EH (cell line): ENCODE measurements at places on chromosomes 7 and 10.

GRCh38 chr10:129894698-129895097 lies 69.4 kb downstream of the EBF3 start:
- no peak for DNase-seq

GRCh38 chr7:475425-475728 lies 44.3 kb downstream of the PDGFA start:
- no peak for DNase-seq

DNA sequence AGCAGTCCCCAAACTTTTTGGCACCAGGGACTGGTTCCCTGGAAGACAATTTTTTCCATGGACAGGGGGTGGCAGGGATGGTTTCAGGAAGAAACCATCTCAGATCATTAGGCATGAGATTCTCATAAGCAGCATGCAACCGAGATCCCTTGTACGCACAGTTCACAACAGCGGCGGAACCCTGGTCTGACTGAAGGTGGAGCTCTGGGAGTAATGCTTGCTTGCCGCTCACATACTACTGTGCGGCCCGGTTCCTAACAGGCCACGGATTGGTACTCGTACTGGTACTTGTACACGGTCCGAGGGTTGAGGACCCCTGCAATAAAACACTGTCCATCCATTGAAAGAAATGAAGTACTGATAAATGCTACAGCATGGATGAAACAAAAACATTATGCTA lies 32.8 kb downstream of the MKRN1 start:
- no peak for DNase-seq

DNA sequence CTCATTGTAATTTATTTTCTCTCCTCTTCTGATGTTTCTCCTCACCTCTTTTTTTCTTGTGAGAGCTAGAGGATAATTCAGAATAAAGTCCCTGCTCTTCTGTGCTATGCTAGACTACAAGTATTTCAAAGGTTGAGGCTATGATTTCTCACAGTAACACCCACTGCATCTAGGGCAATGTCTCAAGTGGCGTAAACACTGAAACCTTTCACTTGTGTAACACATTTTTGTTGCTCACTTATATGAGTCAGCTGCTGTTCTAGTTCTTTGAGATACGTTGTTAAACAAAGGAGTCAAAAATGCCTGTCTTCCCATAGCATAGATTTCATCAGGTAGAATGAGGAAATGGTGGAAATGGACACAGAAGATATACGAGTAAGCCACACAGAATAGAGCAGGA lies 305.1 kb upstream of the PITRM1 start:
- DNase-seq = peak; percentile 48

GRCh38 chr7:133330085-133330484 lies 77.2 kb downstream of the EXOC4 start:
- no peak for DNase-seq

- DNase-seq = no peak
These were observed 14.8 kb downstream of the NPS start for GRCh38 chr10:127563718-127564553.

DNA sequence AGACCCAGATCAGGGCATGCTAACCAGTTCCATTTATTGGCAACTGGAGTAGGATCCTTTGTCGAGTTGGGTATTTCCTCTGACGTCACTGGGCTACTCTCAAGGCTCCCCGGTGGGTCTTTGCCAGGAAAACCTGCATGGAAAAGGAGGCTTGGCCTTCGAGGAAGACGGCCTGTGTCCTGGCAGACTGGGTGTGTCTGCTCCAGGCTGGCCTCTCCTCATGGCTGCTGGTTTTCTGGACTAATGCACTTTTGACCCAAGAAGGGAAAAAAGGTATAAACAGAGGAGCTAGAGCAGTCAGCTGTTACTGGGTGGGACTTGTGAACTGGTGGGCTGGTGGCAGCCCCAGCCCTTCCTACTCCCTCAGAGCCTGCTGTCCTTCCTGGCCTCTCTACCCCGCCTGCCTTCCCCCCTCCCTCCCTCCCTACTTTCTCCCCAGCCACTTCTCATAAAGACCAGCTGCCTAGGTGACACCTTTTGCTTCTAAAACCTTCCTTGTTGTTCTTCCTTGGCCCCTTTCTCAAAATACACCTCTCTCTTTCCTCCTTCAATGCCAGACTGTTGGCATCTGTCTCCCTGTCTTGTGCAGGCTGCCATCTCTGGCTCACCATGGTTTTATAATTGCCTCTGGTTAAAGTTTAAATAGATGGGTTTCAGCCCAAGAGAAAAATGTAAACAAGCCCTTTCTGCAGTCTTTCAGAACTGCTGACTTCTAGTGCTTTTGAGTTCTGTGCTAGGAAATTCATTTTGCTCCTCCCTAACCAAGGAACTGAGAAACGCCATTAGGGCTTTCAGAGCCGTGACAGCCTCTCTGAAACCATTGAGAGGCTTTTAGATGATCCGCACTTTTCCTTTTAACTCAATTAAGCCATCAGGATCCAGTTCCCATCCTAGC lies 101.8 kb upstream of the MKLN1 start:
- DNase-seq = peak; percentile 52

DNA sequence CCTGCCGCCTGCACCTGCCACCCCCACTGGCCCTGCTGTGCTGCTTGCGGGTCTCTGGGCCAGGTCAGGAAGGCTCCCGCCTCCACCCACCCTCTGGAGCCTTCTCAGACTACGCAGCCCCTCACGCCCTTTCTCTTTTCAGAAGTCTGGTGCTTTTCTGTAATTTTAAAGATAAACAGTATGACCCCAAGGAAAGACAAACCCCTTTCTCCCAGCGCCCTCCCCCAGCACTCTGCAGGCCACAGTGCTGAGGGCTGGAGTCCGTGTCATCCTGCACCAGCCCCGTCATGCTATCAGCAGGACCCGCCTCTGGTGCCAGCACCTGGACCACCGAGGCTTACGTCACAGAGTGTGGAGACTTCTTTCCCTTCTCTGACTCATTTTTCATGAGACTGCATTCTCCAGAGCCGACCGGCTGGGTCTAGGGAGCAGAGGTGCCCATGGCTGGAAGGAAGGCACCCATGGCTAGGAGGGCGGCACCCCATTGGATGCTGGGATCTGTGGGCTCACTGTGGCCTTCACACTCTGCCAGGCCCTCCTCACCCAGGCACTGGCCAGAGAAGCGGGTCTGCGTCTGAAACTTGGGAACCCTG lies 53.4 kb downstream of the CFAP46 start:
- DNase-seq = no peak

DNA sequence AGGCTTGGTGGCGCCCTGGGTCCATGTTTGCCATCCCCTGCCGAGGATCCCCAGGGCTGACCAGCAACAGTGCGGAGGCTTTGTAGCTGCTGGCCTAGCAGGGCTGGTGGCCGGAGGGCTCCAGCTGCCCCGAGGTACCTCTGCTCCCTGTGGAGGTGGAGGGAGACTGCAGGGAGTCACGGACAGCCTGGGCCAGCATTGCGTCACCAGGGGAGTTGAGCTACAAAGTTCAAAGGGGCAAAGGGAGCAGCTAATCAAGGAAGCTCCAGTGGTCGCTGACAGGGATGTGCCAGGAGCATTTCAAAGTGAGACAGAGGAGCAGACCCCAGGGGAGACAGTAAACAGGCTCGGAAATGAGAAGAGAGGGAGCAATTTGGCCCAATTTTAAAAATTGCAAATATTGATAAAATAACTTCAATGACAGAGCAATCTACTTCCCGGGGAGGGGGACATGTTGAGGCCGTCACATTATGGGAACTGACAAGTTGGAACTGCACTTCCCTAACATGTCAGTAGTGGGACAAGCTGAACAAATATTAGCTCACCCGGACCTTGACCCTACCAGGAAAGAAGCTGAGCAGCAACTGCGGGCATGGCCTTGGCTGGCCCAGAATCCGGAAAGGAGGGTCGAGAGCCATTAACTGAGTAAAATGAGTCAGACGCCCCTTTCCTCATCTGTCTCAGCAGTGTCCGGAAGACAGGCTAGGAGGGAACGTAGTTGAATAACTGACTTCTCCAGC lies 39.4 kb downstream of the BTBD16 start:
- no peak for DNase-seq

GRCh38 chr10:131082201-131082850 lies 229.2 kb downstream of the TCERG1L start:
- DNase-seq = no peak

- DNase-seq = no peak
These were observed 138.9 kb upstream of the AHR start for GRCh38 chr7:17159500-17160037.

DNA sequence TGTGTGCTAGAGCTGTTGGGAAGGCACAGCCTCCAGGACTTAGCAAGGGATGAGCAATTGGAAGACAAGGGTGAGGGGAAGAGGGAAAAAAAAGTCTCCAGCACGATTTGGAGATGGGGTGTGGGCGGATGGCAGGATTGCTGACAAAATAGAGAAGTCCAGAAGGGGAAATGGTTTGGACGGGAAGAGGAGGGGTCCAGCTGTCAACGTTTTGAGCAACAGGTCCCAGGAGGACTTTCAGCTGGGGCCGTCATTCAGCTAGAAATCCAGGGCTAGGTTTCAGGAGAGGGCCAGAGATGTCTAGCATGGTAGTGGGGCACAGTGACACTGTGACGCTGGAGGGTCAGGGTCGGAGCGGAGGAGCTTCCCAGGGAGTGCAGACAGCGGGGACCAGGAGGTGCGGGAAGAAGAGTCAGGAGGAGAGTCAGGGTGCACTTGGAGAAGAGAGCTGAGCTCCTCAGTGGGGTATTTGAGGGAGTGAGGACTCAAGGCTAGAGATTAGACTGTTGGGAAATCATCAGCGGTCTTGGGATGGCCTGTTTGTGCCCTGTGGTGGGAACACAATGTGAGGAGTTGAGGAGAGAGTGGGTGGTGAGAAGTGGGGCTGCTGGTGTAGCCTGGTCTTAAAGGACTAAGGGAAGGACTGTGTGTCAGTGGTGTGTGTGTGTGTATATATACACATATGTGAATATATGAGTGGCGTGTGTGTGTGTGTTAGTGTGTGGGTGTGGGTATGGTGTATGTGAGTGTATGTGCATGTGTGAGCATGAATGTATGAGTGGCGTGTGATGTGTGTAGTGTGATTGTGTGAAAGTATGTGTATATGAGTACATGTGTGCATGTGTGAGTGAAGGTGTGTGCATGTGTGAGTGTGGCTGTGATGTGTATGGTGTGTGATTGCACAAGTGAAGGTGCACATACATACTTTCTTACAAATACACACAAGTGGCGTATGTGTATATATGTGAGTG lies 3.8 kb downstream of the ZYX start:
- DNase-seq = no peak

DNA sequence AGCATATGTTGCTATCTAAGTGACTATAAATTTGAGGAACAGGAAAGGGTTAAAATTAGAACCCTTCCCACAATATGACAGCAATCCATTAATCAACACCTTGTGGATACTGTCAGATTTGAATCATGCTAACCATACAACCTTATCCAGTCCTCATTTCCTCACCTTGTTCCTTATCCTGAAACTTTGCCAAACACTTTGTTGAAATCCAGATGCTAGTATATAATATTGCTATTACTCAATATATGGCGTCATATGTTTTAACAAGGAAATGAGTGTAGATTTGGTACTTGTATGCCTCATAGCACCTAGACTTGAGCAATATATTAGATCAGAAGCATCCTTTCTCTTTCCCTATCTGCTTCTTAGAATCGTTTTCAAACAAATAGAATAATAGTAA lies 66.3 kb upstream of the SLC25A13 start:
- DNase-seq = peak; percentile 42

GRCh38 chr10:19922236-19922963 lies 106.2 kb downstream of the PLXDC2 start:
- no peak for DNase-seq

GRCh38 chr7:29189743-29190201 lies 4.8 kb upstream of the CHN2 start:
- peak; percentile 16 for DNase-seq

- DNase-seq = no peak
These were observed 68.5 kb upstream of the SHH start for GRCh38 chr7:155880721-155881120.

- DNase-seq = no peak
These were observed 130.0 kb downstream of the AUTS2 start for GRCh38 chr7:69728304-69728703.

GRCh38 chr7:27895551-27895950 lies 155.6 kb downstream of the TAX1BP1 start:
- no peak for DNase-seq

DNA sequence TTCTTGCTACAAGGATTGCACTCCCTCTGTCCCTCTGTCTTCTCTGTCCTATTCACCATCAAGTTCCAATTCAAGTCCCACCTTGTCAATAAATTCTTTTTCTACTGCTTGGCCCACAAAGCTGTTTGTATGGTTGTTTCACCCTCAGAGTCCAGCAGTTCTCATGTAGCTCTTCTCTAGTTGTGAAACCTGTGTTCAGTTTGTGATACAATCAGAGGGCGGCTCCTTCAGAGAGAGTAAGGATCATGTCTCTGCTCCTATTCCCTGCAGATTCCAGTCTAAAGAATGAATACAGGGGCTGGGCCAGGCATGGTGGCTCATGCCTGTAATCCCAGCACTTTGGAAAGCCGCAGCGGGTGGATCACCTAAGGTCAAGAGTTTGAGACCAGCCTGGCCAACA lies 126.6 kb upstream of the BET1 start:
- no peak for DNase-seq

GRCh38 chr10:61024856-61025201 lies 80.8 kb upstream of the RHOBTB1 start:
- peak; percentile 36 for DNase-seq
